HL-60 (cell line): ENCODE measurements at places on chromosomes 7 and 10.
A peak's percentile ranks its signal among the peaks of the same experiment; 100 is the strongest.

DNA sequence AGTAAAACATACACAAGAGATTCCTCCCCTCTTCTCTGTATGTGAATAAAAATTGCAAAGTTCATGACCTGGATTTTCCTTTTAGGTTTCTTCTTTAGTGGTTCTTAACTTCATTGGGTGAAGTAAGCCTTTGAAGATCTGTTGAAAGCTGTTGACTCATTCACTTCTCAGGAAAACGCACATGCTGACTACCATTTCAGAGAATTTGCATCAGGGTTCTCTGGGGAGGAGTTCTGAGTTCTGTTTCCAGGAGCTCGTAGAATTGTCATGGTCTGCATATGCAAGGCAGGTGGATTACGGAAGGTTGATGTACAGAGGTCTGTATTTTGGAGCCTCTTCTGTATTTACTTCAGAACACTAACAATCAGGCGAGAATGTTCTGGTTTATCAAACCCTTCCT lies 962 bp upstream of the SLC26A4 start:
- no peak for DNase-seq

GRCh38 chr10:53570221-53570620 lies 797.6 kb upstream of the MBL2 start:
- DNase-seq = no peak

GRCh38 chr10:13960603-13961002 lies 370.1 kb downstream of the FRMD4A start:
- DNase-seq = no peak

DNA sequence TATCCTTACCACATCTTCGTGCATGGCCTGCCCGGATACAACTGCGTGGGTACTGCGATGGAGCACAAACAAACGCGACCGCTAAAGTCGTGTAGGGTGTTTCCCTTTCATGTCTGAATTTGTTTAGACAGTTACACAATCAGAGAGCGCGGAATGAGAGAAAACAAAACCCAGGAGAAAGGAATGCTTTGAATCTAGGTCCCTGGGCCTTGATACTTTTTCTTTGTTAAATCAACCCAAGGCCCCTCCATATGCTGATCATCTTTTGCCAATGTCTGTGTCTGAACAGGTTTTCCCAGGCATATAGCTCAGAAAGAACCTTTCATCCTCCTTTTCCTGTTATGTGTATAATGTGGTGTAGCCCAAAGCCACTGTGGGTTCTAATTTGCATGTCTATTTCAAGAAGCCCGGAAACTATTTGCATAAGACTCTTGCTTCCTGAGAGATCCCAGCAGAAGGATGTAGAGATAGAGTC lies 145.8 kb downstream of the FRMD4A start:
- no peak for DNase-seq

GRCh38 chr10:62528441-62528840 lies 154.3 kb downstream of the ZNF365 start:
- no peak for DNase-seq

DNA sequence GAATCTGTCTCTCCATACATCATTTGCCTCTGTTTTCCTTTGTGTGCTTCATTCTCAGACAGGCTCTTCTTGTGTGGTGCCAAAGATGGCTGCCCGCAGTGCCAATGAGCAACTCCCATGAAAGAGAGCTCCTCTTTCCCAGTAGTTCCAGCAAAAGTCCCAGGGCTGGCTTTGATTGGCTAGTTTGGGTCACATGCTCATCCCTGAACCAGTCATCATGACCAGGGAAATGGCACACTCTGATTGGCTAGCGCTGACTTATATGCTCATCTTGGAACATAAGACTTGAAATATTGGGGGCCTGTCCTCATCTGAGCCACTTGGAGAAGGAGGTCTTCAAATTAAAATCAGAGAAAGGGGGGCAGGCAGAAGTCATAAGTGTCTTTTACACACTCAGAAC lies 112.7 kb downstream of the CDH23 start:
- DNase-seq = no peak

DNA sequence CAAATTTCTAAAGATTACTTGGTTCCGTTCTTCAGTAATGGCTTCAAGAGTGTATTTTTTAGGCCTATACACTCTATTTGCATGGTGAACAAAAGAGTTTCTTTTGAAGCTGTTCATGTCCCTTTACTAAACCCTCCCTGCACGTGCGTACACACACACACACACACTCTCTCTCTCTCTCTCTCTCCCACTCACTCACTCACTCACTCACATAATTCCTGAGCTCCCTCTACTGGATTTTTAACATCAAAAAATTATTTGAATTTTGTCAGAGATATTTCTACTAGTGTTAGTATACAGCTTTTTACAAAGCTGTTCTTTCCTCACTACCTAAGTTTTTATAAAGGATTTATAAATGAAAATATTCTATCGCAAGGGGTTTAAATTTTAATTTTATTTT lies 85.9 kb downstream of the UBE3C start:
- no peak for DNase-seq

GRCh38 chr7:69402696-69403095 lies 195.6 kb upstream of the AUTS2 start:
- no peak for DNase-seq

- DNase-seq = no peak
Observed at GRCh38 chr7:34841326-34841725, 183.3 kb downstream of the NPSR1 start.

DNA sequence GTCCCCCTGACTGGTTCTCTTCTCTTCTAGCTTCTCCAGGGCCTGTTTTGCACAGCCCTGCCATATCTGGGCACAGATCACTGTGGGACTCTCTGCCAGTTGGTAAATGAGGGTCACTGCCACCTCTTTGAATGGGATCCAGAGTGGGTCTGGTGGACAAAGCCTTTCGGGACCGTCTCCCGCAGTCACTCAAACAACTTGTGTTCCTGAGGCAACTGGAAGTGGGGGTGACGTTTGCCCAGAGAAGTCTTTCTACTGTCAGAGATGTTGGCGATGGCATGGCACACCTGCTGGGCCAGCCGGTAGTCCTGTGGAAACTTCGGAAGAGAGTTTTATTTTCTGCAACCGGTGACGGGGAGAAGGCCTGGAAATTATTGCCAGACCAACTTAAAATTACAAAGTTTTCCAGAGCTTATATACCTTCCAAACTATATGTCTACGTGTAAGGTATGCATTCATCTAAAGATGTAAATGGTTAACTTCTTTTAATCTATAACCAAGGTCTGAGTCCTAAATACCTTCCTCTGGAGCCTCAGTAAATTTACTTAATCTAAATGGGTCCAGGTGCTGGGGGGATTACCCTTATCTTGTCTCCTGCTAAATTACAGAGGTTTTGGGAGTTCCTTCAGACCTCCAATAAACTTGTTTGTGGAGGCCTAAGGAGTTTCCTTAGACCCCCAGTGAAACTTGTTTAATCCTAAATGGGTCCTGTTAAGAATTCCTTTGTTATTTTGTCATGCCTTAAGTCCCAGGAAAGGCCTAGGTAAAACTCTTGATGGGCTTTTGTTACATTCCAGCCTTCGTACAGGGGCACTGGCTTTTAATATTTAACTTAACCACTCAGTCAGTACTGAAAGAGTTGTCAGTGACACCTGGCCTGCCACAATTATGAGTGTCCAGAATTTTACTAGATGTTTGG lies 94.0 kb downstream of the NPSR1 start:
- DNase-seq = no peak

- no peak for DNase-seq
Observed at GRCh38 chr7:143419880-143420279, 11.2 kb upstream of the EPHA1 start.

DNA sequence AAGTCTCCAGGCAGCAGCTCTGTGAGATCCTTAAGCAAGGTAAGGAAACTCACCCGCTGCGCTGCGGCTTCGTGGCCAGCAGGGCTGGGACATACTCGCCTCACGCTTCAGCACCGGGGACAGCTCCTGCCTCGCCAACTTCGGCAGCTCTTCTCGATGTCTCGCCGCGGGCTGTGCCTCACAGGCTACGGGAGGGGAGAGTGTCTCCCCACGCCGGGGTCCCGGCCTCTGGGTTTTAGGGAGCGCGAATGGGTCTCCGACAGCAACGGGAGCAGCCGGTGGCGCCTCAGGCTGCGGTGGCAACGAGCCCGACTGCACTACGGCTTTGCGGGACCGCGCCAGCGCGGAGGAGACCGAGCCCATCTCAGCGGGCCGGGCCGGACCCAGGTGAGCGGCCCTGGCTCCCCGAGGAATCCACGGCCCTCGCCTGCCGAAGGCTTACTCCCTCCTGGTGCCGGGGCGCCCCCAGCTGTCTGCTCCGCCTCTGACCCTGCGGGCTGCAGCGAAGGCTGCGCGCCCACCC lies 62.4 kb downstream of the LSM5 start:
- DNase-seq = peak; percentile 64

- DNase-seq = no peak
Observed at GRCh38 chr7:79652619-79653018, 199.2 kb upstream of the MAGI2 start.

- no peak for DNase-seq
Observed at GRCh38 chr7:988426-988911, 5.5 kb downstream of the CYP2W1 start.

- no peak for DNase-seq
Observed at GRCh38 chr10:6877722-6878392, 297.8 kb upstream of the PRKCQ start.

- DNase-seq = no peak
Observed at GRCh38 chr7:101969997-101970585, 152.7 kb downstream of the CUX1 start.

GRCh38 chr7:151150388-151150787 lies 17.1 kb downstream of the GBX1 start:
- DNase-seq = no peak

DNA sequence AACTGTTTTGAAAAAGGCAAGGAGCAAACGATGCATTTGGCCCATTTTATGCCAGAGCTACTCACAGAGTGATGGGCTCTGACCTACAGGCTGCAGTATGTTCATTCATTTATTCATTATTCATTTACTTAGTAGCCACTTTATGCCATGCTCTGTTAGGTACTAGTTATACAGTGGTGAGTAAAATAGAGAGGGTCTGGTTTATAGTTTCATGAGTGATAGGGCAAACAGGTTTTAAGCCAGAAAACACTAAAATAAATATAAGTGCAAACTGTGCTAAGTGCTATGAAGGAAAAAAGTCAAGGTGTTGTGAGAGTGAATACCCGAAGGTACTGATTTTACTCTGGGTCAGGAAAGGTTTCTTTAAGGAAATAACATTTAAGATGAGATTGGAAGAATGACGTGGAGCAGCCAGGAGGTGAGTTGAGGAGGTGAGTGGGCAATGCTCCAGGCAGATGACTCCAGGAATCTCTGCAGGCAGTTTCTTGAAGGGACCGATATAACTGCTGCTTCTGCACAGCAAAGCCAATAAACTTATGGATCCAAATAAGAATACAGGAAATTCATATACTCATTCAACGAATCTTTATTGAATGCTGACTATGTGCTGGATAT lies 56.9 kb upstream of the FAM133B start:
- no peak for DNase-seq

GRCh38 chr7:122724366-122724765 lies 21.6 kb upstream of the RNF148 start:
- DNase-seq = no peak

GRCh38 chr7:42902331-42902730 lies 9.5 kb downstream of the C7orf25 start:
- peak; percentile 36 for DNase-seq

DNA sequence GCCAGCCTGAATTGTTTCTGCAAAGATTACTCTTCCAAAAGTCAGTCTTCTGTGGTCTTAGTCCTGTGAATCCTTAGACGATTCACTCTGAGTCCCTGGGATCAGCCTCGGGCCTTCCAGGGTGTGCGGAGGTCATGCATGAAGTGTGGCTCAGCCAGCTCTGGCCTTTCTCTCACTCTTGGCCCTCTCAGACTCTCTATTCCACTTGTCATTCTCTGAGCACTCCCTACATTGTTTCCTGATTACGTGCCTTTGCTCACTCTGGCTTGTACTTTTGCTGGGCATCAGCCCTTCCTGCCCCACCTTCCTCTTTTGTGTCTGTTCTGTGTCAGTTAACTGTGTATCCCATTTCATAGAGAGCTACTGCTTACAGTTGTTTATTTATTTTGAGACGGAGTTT lies 36.0 kb downstream of the CCNY start:
- DNase-seq = peak; percentile 62

- DNase-seq = no peak
Observed at GRCh38 chr10:123284022-123284421, 129.8 kb downstream of the BUB3 start.

GRCh38 chr10:62081341-62082270 lies 180.1 kb downstream of the ARID5B start:
- DNase-seq = no peak

DNA sequence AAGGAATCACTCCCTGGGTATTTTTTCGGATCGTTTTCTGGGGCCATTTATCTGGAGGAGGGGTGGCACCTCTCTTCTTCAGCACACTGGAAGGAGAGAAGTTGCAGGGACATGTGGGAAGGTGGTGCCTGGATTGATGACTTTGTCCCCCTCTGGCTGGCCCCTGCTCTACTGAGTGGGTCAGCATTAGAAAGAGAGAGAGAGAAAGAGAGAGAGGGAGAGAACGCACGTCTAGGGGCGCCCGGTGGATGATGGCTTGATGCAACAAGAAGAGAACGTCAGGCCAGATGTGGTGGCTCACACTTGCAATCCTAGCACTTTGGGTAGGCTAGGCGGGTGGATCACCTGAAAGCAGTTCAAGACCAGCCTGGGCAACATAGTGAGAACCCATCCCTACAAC lies 5.5 kb upstream of the MUC12 start:
- DNase-seq = no peak

- DNase-seq = no peak
Observed at GRCh38 chr10:80787952-80788351, 250.2 kb downstream of the SH2D4B start.

GRCh38 chr7:125357676-125358455 lies 428.2 kb upstream of the POT1 start:
- DNase-seq = no peak

DNA sequence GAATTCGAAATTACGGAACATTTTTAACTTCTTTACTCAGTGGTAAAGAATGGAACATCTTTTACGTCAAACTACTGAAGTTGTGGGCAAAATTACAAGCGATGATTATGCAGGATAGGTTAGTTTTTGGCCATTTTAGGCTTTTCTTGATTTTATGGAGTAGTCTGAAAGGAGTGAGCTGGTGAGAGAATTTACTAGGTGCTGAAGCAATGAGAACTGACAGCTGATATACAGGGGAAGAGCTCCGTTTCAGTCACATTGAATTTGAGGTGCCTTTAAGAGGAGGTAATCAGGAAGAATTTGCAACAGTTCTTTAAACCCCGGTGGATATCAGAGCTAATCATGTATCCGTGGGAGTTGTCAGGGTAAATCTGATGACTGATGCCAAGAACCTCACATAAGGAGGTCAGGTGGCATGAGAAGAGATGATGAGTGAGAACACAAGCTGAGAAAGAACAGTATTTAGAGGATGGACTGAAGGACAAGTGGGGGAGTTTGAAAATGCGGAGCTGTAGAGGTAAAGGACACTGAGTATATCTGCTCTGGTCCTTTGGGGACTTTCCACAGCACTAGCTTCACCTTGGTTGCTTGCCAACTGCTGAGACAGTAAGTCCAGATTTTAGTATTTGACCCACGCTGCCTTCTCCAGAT lies 104.3 kb downstream of the AHR start:
- DNase-seq = no peak

GRCh38 chr10:2079603-2080078 lies 342.3 kb upstream of the ADARB2 start:
- no peak for DNase-seq
